Fibroblast of skin of left biceps (primary cell): ENCODE measurements at places on chromosomes 12 and 14.

DNA sequence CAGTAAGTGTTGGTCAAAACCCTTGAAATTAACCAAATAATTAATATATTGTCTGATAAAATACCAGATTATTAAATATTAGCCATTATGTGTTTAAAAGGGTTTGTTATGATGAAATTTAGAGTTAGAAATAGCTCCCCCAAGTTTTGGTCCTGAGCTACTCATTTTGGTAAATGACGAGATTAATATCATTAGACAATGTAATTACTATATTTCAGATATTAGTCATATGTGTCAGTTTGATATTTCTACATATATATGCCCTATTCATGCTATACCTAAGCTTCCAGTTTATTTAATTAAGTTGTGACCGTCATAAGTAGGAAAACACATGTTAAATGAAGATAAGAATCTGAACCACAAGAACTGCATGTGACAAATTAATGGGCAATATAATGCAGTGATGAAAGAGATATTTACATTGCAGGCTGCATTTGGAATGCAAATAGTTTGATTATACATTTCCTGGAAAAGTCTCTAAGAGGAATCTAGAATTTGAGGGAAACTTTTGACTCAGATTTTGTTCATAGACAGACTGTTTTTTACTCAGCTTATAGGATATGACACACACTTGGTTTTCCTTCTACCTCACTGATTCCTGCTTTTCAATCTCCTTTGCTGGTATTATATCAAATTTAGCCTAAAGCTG lies 70.5 kb downstream of the TBC1D30 start:
- no peak for DNase-seq

DNA sequence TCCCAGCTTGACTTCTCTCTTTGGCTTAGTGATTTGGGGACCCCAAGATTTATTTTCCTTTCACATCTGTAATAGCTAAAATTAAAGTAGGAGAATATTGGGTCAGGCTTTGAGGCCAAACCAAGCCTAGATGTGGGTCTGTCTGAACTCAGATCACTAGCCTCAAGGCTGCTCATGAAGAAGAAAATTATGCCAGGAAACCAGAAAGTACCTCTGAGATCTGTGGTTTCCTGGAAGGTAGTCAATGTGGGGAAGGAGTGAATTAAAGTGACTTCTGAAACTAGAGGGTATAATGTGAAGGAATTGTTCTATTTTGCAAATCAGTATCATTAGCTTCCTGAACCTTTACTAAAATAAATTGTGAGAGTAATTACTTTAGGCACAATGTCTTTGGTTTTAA lies 13.4 kb upstream of the CLEC12A start:
- no peak for DNase-seq

DNA sequence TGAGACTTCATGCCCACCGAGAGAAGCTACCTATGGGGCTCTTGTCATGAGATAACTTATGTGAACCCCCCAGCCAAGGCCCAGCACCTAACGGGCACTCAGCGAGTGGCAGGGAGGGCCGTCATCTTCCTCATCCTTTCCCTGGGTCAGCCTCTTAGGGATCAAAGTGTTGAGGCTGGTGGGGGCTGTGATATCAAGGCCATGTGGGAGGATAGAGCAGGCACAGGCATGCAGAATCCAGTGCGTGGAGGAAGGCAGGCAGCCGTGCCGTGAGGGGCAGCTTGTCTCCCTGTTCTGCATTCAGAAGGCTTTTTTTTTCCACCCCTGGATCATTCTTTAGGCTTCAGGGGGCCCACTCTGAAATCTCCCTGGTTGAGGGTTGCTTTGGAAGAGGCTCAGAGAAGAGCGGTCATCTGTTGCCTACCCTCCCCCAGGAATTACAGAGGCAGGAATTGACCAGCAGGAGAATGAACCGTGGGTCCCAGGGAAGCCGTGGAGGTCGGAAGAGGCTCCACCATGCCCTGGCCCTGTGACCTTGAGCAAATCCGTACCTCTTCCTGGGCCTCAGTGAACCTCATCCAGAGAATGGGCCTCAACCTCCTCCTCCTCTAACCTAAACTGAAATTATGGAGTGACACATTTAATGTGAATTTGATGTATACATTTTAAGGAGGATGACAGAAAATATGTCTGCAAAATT lies 62.8 kb downstream of the BEGAIN start:
- no peak for DNase-seq

DNA sequence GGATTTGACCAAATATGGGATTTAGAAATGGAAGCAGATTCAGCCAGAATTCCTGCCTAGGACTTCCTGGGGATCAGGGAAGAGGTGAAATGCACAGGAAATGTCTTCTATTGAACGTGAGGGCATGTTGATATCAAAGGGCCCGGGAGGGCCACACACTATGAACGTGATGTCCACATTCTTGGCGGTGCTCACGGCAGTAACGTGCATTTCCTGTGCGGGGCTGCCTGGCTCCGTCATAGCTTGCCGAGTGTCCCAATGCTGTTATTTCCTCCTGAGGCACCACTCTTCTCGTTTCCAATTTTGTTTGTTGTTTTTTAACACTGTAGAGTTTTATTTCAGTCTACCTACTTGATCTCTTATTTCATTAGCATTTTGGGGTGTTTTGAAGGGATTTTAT lies 67.3 kb downstream of the ZNF664 start:
- no peak for DNase-seq

DNA sequence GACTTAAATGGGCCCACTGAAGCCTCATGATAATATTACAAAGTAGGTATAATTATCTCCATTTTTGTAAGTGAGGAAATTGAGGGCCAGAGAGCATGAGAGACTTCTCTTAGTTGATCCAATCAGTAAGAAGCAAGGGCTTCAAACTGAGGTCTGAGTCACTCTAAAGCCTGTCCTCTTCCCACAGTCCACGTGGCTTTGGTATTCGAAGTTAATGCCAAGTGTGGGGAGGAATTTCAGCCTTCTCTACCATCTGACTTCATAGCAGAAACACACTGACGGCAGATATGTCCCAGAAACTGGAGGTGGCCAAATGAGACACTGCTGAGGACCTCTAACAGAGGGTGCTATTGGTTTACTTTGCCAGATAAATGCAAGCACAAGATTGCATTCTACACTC lies 114.4 kb upstream of the OVCH1 start:
- peak; percentile 20 for DNase-seq

DNA sequence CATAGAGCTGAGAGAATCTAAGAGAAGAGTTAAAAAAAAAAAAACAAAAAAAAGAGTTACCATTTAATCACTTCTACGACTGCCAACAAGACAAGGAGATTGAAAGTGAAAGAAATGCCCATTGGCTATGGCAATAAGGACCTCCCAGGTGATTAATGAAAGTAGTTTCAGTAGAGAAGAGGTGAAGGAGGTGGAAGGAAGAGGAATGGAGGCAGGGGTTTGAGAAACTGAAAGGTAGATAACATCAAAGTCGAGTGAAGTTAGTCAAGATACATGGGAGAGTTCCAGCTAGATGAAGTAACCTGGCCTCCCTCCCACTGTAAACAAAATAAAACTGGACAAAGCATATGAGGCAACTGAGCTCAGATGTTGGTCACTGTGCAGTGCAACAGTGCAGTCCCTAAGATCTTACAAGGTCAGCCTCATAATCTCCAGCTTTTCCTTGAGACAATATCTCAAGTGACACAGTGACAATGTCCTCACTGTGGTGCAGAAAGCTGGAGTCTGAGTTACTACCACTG lies 118.0 kb upstream of the CCDC198 start:
- DNase-seq = no peak

DNA sequence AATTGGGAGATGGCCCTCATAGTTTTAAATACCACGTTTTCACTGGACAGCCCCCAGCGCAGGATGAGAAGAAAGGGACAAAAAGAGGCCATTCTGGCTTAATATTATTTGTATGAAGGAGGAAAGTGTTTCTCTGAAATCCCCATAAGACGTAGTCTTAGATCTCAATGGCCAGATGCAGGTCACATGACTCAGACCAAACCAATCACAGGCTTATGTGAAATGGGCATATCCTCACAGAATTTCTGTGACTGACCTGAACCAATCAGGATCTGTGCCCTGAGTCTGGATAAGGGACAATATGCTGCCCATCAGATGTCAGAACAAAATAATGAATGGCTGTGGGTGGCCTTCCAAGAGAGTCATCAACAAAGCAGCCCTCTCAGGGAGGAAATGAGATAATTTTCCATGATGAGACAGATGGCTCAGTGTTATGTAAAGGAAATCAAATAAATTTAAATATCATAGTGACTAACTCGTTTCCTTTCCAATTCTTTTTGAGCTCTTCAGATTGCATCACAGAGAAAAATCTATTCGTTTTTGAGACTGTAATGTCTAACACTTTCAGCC lies 1009.5 kb upstream of the TMEM132C start:
- DNase-seq = no peak

DNA sequence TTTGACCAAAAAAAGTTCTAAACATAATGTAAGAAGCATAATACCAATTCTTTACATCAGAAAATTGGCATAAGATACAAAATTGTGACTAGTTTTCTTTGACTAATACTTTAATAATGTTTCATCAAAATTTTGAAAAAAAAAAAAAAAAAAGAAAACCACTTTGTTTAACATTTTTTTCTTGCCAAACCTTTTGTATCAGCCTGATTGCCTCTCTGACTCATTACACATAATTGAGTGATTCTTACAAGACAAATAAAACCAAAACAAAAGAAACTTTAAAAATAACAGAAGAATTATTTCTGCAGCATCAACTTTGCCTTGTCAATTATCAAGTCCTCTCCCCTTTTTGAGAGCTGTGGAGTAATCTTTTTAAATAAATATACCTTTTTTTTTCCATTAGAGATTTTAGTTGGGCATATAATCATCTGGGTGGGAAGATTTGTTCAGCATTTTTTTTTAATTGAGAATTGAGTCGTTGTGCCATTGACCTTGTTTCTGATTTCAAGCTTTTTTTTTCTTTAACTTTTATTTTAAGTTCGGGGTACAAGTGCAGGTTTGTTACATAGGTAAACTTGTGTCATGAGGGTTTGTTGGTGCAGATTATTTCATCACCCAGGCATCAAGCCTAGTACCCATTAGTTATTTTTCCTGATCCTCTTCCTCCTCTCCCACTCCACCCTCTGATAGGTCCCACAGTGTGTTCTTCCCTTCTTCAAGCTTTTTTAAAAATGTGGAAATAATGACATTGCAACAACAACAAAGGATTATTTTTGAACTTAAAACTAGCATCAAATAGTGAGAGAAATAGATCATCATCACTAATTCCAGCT lies 45.8 kb upstream of the HMGA2 start:
- peak; percentile 59 for DNase-seq

DNA sequence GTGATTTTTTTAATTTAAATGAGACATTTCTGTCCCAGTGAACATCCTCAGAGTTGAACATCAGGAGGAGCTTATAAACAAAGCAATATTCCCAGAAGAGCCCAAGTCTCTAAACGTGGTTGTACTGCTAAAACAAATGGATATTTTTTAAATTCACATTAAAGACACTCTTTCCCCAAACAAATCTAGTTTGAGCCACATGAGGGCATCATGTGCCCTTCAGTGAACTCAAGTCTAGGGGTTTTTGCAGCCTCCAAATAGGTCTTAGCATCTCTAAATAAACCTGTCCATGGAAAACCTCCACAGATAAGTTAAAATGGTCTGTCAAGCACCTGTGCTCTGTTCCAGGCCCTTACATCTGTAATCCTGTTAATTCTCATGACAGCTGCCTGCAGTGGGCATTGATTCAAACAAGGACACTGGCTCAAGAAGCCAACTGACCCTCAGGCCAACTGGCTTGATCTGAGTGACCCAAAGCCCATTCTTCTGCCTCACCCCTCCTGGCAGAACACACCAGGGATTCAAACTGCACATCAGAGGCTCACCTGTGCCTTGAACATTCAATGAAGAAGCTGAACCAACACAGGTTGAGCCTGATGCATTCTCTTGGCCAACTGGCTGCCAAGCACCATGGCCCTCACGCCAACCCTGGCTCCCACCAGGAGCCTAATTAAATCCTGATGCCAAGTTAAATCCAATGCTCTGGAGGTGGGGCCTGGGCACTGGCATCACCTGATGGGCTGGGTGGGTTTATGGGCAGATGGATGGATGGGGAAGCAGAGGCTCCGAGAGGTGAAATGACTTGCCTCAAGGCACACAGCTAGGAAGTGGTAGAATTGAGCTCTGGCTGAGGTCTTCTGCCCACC lies 8.6 kb downstream of the ISCU start:
- DNase-seq = peak; percentile 42

DNA sequence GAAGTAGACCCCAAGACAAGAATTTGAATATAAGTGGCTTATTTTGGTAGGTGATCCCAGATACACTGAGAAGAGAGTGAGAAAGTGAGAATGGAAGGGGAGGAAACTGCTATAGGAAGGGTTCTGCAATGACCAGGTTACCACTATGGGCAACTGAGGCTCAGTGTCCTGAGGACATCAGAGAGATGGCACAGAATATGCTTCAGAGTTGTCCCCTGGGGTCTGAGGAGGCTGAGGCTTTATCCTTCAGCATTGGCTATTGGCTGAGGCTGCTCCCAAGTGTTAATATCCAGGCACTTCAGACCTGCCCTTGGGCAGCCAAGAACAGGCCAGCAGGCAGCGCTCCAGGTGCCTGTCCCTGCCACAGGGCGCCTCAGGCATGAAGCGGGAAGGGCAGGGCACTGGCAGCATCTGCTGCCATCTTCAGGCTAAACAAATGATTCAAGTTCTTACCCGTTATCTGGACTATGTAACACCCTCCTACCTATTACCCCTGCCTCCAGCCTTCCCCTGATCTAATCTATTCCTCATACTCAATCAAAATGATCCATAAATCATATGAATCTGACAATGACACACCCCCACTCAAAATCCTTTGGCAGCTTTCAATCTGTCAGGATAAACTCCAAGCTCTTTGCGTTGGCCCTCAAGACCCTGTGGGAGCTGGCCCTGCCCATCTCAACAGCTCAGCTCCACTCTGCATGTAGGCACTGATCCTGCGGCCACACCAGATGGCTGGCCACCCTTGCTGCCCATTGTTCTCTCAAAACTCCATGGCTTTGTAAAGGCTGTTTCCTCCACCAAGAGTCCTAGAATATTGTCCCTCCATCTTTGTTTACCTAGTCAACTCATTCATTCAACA lies 42.4 kb downstream of the CKAP4 start:
- no peak for DNase-seq

GRCh38 chr14:61877035-61877390 lies 114.8 kb downstream of the SNAPC1 start:
- DNase-seq = no peak

GRCh38 chr14:54840336-54840735 lies 62.3 kb downstream of the GCH1 start:
- DNase-seq = no peak

DNA sequence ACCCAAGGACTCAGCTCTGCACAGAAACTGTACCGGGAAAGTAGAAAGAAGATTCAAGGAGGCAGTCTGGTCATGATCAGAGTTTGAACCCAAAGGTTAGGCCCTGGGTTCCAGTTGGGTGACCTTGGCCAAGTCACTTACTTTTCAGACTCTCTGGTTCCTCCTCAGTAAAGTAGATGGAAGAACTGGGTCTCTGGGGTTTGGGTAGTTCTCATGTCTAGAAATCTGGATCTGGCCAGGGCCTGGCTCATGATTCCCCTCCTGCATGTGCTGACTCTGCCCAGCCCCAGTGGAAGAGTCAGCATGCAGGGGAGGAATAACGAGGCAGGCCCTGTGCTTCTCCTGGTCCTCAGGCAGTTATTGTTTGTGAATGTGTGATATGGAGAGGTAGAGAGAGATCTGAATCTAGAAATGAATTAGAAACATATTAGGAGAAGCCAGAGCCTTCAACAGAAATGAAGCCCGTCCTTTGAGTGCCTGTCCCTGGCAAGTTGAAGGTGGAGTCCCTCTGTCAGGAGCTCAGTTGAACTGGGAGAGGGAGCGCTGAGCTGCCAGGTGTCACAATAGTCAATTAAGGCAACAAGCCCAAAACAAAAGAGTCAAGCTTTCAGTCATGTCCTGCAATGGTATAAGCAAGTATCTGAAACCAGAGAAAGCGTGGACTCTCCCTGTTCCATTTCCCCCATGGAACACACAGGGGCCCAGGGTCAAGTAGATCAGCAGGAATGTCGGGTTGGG lies 131.3 kb upstream of the HIF1A start:
- no peak for DNase-seq
